ENCODE measurements at places on chromosomes 4 and X. TPM values are rescaled to one million over a fixed set of nuclear protein-coding genes. Genes with fewer than 3 reads are reported as not detected.
A peak's percentile ranks its signal among the peaks of the same experiment; 100 is the strongest.

PRR32 gene
- not detected for total RNA-seq

- no peak for DNase-seq
These were observed 25.5 kb upstream of the PRPS1 start for GRCh38 chrX:107602694-107603239.

- no peak for DNase-seq
These were observed 313.2 kb downstream of the PACRGL start for GRCh38 chr4:21013501-21013900.

DNA sequence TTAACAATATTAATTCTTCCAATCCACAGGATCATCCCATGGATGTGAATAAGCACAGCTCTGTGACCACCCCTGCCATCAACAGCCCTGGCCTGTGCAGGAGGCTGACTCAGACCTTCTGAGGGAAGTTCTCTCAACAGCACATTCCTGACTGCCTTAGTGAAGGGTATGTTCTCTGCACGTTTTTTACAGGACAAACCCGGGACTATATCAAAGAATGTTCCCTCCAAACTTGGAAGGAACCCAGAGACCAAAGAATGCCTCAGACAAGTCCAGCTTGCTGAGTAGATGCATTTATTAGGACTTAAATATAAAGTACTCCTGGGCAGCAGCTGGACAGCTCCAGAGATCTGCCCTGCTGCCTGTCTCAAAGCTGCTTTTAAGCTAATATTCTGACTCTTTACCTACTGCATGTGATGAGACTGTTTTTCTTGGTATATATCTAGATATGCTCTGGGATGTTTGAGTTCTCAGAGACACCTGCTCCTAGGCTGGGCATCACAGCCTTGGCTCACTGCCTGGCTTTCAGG, 1127.8 kb upstream of the PRKX start:
- DNase-seq, result no peak

- DNase-seq, result no peak
These were observed 45.1 kb downstream of the PRPS1 start for GRCh38 chrX:107673431-107673830.

DNA sequence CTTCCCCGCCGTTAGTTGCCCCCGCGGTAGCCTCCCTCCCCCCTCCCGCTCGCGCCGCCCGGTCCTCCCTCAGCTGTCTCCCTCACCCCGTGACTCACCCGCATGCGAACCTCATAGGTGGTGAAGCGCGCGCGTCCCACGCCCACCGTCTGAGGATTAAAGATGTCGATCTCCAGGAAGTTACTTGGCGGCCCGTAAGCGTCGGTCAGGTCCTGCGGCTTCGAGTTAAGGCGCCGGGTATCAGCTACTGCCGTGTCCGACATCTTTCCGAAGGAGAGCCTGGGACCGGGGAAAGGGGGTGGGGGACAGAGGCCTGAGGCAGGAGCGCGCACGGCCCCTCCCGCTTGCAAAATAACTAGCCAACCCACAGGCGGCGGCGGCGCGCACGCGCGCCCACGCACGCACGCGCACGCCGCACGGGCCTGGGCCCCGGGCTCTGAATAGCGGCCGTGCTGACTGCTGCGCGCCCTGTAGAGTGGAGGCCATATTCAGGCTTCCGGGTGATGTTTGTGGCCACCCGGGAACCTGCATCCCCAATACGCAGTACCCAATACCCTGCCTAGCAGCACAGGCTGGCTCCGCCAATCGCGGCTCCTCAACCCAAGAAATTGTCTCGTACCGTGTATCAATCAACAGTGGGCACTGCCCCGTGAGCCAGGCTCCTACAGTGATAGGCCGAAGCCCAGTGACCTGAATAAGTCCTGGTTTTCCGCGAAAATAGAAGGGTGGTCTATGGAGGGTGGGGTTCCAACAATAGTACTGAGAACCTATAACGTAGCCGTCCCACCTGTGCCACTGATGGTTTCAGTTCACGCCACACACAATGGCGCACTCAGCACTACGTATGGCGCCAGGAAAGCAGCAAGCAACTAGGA, at the start of gene SNX12:
Gene SNX12 (minus strand): TSS at position 291 of the 875 bp plus-strand sequence. CDS start 28 bp downstream, at position 263.
- peak; percentile 92 for DNase-seq

DNA sequence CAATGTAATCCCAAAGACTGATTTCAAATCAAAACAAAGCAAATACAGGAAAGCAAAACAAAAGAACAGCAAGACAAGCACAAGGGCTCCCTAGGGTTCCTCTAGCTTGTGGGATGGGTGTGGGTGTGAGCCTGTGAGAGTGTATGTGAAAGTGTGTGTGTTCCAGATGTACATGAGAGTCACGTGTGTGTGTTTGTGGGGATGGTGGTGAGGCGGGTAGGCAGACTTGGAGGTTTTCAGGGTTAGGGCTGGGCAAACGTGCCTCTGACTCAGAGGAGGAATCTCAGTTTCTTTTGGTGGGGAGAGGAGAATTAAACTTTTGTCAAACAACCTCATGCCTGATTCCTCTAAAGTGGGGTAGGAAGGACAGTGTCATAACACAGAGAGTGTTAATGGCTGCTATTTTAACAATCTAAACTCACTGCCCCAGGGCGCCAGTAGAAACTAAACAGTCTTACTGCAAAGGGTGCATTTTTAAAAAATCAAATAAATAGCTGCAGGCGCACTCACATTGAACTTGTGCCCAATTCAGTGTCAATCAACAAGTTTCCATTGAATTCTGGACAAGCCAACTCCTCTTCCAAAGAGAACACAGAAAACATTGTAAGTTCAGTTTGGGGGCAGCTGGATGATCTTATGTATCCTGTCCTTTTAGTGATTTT, 51.8 kb downstream of the CHRDL1 start:
- no peak for DNase-seq

Data from LHCN-M2 (cell line).